Stimulated activated CD4-positive, alpha-beta T cell treated with anti-CD3 and anti-CD28 coated beads, Interleukin-12 subunit alpha, Interleukin-12 subunit beta, amount 100 ng/mL, for 48 hours (primary cell): ENCODE measurements at places on chromosomes 4 and X.

DNA sequence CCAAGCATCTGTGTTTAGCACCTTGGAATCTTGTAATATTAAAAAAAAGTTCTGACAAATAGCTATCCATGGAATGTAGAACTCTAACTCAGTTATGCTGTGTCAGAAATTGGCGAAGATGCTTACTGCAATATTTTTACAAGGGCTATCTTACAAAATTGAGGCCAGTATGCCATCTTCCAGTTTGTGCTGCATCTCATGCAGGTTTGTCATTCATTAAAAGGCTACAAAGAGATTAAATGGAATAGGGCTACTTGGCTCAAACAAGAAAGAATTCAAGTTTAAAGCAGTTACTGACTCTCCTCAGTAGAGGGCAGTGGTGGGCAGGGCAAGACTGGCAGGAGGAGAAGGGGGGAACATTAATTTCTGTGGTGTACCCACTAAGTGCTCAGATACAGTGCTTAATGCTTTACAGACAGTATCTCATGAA is 66.5 kb downstream of the SHROOM4 start:
- peak; percentile 1 for DNase-seq

- DNase-seq = no peak
These were observed 134.2 kb downstream of the SPOCK3 start for GRCh38 chr4:167100120-167100519.

GRCh38 chrX:31168551-31168950 is 96.7 kb upstream of the FTHL17 start:
- no peak for DNase-seq

DNA sequence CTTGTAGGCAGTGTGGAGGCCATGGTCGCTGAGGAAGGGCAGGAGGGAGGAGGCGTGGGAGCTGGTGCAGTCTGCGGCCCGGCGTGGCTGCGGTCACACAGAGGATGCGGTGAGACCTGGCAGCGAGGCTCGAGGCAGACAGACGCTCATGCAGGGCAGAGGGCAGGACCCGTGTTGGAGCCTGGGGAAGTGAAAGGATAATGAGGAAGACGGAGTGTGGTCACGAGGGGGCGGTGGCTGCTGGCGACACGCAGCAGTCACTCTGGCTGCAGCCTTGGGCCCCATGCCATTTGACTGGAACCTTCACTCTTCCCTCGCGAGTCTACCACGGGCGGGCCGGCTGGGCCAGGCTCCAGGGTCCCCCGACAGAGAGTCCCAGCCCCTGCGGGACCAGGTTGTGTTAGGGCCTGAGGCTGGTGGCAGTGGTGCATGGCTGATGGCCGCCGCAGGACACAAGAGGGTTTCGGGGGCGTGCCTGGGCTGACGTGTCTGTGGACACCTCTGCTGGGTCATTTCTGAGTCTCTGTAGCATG is 68.8 kb upstream of the HGFAC start:
- DNase-seq = no peak

DNA sequence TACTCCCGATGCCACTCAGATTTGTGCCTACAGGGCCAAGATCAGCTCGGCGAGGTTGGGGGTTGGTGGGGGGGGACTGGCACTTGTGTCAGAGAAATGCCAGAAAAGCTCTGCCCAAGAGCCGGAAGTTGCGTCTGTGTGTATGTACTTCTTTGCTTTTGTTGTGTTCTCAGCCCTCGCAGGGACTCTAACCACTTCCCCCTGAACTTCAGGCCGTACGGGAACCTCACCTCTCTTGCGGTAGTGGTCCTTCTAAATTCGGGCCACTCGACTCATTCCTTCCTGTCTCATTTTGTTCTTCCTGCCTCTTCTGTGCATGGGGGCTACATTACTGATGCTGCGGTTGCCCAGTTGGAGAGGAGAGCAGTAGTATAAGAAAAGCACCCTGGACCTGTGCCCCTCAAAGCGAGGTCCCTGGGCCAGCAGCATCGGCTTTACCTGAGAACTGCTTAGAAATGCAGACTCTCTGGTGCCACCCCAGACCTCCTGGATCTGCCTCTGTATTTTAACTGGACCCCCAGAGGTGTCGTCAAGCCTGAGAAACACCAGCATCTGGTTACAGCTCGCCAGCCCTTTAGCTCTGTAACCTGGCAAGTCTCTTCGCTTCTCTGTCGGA is 146.3 kb upstream of the RPS6KA3 start:
- DNase-seq = no peak

DNA sequence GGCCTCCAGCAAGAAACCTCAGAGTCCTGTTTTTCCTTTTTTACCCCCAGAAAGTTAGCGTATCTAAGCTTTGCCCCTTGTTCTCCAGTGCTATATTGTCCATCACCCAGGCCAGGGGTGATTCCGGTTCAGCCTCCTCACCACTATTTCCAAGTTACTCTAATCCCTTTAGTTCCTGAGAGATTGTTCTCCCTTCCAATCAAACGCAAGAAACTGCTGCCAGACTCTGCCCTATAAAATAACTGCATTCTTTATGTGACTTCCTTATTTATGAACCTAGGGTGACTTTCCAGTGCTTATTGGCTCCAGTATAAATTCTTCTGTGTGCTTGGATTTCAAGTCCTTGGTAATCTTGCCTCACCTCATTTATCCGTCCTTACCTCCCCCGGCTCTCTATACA is 65.7 kb downstream of the CLCN5 start:
- DNase-seq = no peak

GRCh38 chr4:81743731-81744435 is 272.2 kb upstream of the RASGEF1B start:
- DNase-seq = no peak

DNA sequence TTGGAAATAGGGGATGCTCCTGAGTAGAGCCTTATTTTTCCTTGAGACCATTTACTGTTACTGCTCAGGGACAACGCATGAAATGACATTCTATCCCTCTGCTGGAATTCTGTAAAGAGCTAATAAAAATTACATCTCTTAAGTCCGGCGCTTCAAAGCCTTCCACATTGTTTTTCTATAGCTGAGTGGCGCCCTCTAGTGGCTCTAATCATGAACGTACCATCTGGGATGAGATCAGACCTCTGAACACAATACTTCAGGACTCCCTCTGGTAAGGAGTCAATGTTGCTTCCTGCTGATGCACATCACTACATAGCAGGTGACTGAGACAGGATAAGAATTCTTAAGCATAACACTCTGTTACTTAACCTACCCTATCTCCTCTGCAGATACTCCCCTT is 6.0 kb downstream of the HMGN5 start:
- peak; percentile 66 for DNase-seq

DNA sequence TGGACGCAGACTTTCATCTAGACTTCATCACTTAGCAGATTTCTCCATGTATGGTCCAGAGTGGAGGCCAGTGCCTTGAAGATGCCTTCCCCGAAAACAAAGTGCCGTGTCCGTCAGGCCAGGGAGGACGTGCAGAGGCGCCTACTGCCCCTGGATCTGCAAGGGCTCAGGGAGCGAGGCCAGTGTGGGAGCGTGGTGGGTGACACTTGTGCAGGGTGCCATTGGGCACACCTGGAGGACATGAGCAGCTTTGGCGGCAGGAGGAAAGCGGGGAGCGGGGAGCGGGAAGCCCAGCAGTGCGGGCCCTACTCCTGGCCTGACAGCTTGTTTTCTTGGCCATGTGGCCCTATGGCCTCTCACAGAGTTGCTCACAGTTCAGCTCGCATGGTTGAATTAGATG is 25.8 kb downstream of the WFS1 start:
- no peak for DNase-seq

DNA sequence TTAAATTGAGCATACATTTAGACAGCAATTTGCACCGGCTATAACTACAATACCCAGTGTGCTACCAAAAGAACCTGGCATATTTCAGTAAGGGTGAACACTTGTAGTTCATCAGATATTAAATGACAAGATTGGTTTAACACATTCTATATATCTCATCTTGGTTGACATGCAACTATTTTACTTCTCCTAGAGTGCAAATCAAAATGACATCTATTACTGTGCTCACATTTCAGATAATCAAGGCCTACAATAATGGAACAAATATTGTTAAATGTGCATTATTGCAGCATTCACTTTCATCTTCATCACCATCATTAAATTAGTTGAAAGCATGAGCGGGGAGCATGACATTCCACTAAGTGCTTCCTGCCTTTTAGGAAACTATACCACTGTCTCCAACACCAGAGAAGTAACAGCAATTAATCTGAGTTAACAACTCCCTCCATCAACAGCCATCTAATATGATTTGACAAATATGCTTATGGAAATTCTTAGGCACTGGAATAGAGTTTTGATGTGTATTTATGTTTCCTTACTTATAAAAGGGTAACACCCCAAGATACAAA is 209.8 kb upstream of the SLIT2 start:
- DNase-seq = no peak

DNA sequence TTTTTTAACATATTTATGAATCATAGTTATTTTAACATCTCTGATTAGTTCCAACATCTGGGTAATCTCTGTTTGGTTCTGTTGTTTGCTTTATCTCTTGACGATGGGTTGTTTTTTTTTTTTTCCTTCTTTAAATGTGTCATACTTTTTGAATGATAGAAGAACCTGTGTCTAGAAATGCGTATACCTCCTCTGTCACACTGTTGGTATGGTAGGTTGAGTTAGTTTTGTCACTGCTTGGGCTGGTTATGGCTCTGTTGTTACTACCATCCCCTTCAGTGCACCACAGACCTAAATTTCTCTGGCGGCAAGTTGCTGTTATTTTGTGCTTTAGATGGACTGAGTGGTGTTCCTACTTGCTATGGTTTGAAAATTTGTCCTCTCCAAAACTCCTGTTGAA is 16.8 kb downstream of the STIM2 start:
- no peak for DNase-seq

DNA sequence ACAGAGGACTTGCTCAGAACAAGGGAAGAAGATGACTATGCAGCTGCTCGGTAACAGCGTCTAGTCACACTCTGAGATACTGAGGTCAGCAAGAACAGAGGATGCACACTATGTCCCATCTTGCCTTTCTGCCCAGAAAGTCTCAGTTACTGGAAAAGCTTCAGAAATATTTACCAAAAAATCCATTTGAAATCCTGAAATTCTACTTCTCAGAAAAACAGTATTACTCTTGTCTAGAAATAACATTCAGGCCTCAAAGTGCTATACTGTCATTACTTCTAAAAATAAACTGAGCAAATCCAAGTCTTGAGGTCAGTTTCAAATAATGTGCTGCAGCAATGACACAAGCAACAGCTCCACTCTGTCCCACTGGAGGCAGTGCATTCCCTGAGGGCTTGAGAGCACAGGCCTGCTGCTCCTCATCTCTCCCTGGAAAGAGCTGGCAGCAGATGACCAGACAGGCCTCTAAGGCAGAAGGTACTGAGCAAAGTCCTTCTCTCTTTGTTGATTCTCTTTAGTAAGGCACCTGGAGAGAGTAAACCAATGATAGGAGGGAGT is 76.9 kb downstream of the CAMK2D start:
- DNase-seq = peak; percentile 22

DNA sequence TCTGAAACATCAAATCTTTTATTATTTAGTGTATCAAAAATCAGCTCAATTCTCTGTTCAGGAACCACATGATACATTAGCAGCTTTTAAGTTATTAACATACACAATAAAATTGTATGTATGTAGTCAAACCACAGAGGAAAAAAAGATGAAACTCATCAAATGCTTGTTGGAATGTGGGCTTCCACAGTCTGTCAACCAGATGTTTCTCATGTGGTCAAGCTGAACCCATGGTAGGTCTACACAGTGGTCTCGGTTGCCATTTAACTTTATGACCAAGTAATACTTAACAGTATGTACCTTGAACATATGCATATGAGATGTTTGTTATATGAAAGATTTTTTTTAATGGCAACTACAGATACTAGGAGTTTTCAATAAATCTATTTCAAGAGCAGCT is 427.8 kb downstream of the IL15 start:
- DNase-seq = no peak
